ENCODE measurements at places on chromosomes 12 and 14.

DNA sequence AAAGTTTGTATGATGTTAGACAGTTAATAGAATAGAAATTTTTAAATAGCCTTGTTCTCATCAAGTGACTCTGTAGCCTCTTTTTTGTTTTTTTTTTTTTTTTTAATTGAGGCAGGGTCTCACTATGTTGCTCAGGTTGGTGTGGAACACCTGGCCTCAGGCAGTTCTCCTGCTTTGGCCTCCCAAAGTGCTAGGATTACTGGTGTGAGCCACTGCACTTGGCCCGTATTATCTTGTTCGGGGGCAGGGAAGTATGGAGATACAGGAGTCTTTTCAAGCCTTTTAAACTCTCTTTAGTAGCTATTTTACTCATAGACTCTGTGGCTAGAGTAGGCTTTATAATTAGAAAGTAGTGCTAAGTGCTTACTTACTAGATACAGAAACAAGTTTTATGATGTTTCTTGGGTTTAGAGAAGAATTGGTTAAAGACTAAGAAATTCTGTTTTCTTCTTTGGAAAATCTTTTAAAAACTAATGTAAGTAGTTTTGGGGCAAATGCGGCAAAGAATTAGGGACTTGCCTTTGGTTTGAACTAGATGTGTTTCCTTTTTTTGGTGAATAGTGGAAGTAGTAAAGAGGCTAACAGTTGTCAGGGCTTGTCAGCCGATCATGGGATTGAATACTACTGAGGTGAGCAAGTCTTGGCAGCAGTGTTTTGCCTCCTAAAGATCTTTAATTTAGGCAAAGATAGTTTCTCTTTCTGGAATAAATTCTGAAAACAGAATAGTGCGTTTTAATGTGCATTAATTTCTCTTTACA lies 31.3 kb downstream of the FBXO34 start:
- no peak for DNase-seq

DNA sequence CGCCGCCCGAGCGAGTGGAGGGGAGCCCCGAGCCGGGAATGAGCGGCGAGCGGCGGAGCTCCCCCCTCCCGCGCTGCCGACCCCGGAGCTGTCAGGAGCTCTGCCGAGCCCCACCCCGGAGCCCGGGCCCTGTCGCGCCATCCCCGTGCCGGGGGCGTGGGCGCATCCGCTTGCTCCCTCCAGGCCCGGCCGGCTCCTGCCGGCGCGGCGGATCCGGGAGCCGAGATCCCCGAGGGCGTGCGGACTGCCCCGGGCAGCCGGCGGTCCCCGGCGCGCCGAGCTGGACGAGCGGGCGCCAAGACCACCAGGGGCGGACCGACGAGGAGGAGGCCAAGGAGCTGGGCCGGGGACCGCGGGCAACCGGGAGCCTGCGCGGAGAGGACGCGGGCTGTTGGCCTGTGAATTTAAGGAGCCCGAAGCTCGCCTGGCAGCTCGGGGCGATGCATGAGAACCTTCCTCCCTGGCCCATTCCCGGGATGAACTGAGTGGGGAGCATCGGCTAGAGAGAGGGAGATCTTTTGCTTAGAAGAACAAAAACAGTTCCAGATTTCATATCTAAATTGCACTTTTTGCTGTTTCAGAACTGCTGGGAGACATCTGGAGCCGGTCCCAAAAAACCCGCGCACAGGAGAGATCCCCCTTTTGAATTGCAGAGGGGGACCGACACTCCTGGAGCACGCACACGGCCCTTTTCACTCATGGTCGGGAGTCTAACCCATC lies 2.0 kb downstream of the PTHLH start:
- no peak for DNase-seq

GRCh38 chr12:70364695-70365397 lies 1.2 kb upstream of the KCNMB4 start:
- DNase-seq: no peak

DNA sequence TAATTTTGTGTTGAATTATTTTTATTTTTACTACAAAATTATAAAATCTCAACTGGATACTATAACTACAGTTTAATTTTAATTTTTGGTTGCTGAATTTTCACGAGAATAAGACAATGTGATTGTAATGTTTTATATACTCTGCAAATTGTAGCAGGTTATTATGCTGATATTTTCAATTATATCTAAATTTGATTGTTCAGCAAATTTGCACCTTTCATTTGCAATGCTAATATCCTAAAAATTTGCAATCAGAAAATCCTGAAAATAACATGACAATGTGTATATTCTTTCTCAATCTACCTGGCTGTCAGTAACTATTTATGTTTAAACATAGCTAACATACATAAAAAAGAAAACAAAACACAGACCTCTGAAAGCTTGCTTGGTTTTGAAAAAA lies 932.2 kb upstream of the LRFN5 start:
- DNase-seq: no peak

DNA sequence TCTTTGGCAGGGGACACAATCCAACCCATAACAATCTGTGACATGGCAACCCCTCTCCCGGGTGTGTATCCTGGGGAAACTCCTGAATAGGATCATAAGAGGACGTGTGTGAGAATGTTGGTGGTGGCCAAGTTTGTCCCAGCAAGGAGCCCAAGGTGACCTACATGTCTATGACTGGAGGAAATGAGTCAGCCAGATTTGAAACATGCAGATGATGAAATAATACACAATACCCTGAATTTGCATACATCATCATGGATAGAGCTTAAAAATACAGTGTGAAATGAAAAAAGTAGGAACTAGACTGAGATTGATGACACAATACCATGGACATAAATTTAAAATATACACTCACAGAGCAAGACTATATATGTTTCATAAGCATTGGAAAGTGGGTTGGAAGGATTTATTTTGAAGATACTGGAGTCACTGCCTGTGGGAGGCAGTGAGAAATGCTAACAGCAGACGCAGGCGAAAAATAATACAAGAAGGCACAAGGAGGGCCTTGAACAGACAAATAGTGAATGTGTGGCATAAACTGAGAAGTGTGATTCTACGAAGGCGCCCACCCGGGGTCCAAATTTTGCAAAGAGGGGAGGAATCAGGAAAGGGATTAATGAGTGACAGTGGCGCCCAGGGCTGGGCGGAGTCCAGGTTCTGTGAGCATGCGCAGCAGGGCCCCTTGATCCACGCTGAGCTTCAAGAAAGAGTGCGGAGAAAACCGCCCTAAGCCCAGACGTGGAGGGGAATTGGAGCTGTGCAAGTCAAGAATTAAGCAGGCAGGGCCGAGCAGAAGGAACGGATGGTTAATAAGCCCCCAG lies 7.0 kb upstream of the MAP1LC3B2 start:
- no peak for DNase-seq

GRCh38 chr12:3537719-3538465 lies 46.9 kb downstream of the PRMT8 start:
- no peak for DNase-seq

DNA sequence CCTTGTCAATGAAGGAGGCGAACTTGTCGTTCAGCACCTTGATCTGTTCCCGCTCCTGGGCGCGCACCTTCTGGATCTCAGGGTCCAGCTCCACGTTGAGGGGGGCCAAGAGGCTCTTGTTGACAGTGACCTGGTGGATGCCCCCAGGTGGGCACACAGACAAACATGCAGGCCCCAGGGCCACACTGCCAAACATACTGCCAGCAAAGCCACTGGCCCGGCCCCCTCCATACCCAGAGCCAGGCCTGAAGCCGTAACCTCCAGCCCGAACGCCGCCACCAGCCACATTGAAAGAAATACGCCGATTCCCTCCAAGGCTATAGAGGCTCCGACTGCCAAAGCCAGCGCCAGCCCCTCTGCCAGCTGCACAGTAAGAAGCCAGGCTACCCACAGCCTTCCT lies 337 bp downstream of the KRT74 start:
- DNase-seq: no peak

GRCh38 chr14:68649476-68650189 lies 143.2 kb downstream of the ZFP36L1 start:
- DNase-seq: no peak

DNA sequence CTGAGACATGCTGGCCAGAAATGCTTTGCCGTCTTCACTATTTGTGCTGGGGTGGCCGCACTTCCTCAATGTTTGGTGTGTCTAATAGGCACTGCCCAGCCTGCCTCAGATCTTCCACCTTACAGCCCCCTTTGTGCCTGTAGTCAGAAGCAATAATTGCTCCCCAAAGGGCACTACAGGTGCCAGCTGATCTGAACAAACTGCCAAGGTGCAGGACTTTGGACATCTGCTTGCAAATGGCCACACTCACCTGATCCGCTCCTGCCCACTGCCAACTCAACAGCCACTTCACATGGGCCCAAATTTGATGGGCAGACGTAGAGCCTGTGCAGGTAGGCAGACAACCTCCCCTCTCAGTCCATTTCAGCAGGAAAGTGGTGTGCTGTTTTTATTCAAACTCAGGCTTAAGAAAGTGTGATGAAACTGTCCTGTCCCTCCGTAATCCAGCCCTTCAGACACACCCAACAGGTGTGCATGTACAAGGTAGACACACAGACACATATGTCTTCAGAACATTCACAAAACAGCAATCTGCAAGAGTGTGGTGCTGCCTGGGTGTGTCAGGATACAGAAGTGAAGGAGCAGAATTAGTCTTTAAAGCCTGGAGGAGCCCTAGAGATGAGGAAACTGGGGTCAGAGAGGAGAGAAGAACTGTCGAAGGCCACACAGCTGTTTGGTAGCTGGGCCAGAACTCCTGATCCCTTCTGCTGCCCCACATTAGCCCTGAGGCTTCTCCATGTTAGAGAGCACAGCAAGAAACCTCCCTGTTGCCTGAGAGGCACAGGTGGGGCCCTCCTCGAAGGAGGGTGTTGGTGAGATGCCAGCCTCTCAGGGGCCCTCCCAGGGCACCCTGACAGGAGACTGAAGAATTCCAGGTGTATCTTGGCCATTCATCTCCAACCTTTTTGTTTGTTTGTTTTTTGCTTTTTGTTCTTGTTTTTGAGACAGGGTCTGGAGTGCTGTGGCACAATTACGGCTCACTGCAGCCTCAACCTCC lies 4.4 kb upstream of the KRT75 start:
- no peak for DNase-seq

- no peak for DNase-seq
Measured at GRCh38 chr12:131836193-131836592, 8.0 kb downstream of the MMP17 start.

- no peak for DNase-seq
Measured at GRCh38 chr12:122282061-122282460, 15.8 kb upstream of the VPS33A start.

DNA sequence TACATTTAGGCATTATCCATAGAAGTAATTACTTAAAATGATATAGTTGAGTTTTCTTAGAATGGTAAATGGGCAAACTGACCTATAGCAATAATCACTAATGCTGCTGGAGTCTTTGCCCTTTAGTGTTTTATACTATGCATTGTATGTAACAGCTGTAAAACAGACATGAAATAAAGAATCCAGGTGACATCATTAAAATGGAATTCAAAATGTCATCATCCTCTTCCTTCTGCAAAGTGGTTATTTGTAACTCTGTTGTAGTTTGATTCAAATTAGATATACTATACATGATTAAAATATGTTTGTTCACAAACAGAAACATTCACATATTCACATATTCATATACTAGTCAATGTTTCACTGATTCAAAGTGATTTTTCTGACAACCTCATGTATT lies 598.8 kb downstream of the SLC16A7 start:
- no peak for DNase-seq

GRCh38 chr14:33992274-33993007 lies 41.6 kb upstream of the EGLN3 start:
- no peak for DNase-seq

- no peak for DNase-seq
Measured at GRCh38 chr12:127509066-127509778, 757.7 kb upstream of the TMEM132C start.

DNA sequence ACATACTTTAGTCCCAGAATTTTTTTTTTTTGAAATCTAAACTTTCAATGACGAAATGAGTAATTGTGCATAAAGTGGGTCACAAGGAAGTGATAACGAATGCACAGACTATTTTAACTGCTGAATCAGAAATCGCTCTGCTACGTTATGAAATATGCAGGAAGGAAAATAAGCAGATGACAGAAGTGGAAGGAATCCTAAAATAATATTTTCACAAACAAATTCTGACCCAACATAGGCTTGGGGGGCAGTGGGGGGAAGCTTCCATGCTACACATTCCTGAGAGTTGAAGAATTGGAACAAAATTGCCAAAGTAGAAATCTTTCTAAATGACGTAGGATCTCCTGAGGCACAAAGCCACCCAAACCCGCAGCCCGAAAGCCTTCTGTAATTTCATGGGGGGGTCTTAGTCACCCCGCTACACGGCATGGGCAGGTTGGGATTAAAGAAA lies 89.6 kb downstream of the ARF6 start:
- no peak for DNase-seq

- no peak for DNase-seq
Measured at GRCh38 chr14:32121948-32122347, 44.8 kb downstream of the ARHGAP5 start.

- DNase-seq: no peak
Measured at GRCh38 chr14:61581340-61581739, 114.0 kb upstream of the HIF1A start.

- DNase-seq: no peak
Measured at GRCh38 chr12:121857322-121858246, 1.1 kb downstream of the HPD start.

- no peak for DNase-seq
Measured at GRCh38 chr12:56296295-56296694, 3.8 kb downstream of the CS start.

GRCh38 chr12:66048835-66049537 lies 81.6 kb downstream of the LLPH start:
- no peak for DNase-seq

DNA sequence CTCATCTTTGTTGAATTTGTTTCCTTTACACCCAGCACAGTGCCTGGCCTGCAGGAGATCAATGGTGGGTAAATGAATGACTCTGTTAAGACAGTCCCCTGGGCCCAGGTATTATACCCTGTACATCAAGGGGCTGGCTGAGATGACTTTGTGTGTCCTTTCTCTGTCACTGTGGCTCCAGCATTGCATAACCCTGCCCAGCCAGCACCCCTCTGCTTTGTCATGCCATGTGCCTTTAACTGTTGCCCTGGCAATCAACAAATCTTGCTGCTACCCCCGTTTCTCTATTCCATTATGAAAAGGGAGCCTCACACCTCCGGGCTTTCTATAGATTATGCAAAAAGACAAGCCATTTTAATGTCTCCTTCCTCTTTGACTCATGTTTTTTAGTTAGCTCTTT lies 7.6 kb upstream of the FLVCR2 start:
- no peak for DNase-seq

DNA sequence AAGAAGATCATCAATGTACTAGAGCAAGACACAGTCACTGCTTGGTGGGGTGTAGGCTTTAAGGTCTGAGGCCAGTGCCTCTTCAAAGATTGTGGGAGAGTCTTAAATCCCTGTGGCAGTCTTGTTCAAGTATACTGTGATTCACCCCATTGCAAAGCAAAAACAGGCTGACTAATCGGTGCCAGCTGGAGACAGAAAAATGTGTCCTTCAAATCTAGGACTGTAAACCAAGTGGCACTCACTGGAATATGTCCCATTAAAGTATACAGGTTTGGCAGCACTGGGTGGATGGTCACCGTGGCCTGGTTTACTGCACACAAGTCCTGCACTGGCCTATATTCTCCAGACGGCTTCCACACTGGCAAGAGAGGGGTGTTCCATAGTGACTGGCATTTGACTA lies 1315.3 kb downstream of the TMEM121 start:
- no peak for DNase-seq
